ENCODE measurements at places on chromosomes 6 and 20.

DNA sequence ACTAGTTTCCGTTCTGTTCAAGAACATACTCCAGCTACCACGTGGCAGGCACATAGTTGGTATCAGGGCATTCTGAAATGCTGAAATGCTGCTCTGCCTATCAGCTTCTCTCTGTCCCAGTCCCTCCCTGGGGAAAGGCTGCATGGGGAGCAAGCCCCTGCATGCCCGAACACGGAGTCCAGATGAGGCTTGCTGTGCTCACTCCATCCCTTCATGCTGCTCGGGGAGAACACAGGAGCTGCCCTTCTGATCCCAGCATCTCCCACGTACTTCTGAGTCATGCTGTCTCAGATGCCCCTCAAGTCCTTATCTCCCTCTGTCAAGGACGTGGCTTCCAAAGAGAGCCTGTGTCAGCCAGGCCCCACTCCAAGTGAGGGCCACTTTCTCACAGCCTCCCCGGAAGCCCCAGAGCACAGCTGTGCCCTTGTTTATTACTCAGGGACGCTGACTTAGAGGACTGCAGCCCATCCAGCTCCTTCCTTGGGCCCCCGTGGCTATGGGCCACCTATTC lies 29.4 kb downstream of the THBS2 start:
- no peak for DNase-seq

GRCh38 chr6:63316113-63316512 lies 3.7 kb downstream of the LGSN start:
- no peak for DNase-seq

- no peak for DNase-seq
These were observed 16.4 kb downstream of the RANBP9 start for GRCh38 chr6:13695252-13695651.

DNA sequence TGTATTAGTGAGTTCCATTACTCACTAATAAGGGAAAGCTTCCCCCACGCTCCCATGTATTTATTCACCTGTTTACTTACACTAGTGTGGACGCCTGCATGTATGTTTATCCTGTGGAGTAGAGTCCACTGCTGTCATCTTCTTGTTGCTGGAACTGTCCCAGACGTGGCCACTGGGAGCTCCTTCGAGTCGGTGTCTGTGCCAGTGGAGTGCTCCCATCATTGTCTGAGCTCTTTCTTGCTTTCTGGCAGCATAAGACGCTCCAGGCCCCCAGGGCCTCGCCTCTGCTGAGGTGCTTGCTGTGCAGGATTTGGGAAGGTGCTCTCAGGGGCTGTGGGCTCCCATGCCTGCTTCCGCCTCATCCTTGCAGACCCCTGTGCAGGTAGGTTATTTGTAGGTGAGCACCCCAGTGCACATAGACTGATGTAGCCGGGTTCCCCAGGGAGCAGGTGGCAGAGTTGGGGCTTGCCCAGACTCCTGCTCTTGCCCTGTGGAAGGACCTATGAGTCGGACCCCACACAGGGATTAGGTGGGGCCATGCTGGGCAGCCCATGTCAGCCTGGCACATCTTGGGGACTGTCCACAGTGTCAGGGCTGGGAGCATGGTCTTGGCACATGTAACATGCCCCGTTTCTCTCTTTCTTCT lies 16.6 kb downstream of the PHACTR3 start:
- DNase-seq, result peak; percentile 24

- DNase-seq, result no peak
These were observed 39.4 kb downstream of the TOX2 start for GRCh38 chr20:43953919-43954592.

DNA sequence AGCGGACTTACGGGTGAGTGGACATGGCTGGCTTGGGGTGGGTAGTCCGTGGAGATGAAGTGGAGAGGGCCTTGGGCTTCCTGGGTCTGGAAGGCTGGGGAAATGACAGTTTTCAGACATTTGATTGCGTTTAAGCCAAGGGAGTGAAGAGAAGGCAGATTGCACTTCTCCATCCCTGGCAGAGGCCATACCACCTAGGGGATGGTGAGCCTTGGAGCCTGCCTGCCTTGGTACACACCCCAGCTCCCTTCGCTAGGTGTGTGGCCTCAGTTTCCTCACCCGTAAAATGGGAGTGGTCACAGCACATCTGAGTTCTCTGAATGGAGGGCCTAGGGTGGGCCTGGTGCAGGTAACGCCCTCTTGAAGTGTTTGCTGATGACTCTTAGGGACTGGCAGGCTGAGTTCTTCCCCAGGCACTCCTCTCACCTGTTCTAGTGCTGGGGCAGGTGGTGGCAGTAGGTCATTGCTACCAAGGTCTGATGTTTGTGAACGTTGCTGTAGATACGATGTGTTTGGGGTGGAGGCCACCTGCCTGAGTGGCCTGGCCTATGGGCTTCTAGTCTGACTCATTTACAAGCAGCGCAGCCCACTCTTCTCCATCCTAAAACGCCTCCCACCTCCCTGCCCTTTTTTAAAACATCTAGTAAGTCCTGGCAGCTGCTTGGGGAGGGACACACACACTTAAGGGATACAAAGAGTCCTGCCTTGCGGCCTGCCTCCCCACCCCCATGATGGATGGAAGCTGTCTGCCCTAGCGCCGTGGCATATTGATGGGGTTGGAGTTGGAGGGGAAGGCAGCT lies 2.3 kb downstream of the RBM38 start:
- DNase-seq, result no peak

GRCh38 chr6:48817333-48818051 lies 645.6 kb downstream of the MMUT start:
- DNase-seq, result no peak

- no peak for DNase-seq
These were observed 96.3 kb downstream of the PREX1 start for GRCh38 chr20:48731536-48731935.

DNA sequence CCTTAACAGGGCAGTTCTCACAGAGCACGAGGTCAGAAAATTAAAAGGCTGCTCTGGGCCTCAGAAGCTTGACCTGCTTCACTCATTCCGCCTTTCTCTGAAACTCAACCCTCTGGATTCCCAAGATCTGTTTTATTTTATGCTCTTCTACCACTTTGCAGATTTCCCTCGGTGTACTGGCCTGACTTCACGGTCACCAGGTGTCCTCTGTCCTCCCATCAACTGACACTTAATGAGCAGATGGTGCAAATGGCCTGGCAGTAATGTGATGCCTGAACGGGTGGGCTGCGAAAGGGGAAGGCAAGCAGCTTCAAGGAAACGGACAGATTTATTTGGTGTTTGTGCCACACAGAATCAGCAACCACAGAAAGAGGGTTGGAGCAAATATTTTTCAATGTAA lies 169.7 kb upstream of the TFAP2D start:
- no peak for DNase-seq

GRCh38 chr6:21997119-21998037 lies 299.5 kb downstream of the PRL start:
- no peak for DNase-seq

GRCh38 chr6:64732888-64733287 lies 974.1 kb downstream of the EYS start:
- no peak for DNase-seq

DNA sequence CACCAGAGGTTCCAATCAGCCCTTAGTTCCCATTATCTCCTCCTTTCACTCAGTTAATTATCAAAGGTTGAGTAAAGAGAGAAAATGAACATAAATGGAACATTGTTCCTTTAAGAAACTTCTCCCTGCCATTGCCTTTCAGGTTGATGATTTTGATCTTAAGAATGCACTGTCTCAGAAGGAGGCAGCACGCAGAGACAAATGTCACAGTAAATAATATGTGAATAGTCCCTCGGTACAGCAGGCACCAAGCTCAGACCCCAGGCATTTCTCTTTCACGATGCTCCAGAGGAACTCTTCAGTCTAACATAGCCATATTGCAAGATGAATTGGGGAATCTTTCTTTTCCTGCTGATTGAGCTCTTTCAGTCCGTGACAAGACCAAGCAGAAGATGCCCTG lies 435.3 kb upstream of the SPTLC3 start:
- no peak for DNase-seq

- no peak for DNase-seq
These were observed 5.9 kb upstream of the ADRM1 start for GRCh38 chr20:62296724-62297448.

DNA sequence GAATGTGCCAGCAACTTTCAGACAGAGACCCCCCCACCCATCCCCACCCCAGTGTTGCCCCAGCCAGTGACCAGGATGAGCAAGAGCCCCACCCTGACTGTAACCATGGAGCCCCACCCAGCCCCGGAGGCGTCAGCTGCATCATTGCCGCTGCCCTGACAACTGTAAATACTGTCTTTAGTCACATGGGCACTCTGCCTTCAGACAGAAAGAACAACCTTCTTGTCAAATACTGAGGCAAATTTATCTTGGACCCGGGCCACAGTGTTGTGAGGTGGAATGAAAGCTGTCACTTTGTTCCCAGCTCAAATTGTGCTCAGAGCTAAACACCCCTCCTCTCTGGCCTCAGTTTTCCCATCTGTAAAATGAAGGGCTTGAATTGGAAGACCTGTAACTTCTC lies 23.7 kb downstream of the MOCS3 start:
- no peak for DNase-seq

DNA sequence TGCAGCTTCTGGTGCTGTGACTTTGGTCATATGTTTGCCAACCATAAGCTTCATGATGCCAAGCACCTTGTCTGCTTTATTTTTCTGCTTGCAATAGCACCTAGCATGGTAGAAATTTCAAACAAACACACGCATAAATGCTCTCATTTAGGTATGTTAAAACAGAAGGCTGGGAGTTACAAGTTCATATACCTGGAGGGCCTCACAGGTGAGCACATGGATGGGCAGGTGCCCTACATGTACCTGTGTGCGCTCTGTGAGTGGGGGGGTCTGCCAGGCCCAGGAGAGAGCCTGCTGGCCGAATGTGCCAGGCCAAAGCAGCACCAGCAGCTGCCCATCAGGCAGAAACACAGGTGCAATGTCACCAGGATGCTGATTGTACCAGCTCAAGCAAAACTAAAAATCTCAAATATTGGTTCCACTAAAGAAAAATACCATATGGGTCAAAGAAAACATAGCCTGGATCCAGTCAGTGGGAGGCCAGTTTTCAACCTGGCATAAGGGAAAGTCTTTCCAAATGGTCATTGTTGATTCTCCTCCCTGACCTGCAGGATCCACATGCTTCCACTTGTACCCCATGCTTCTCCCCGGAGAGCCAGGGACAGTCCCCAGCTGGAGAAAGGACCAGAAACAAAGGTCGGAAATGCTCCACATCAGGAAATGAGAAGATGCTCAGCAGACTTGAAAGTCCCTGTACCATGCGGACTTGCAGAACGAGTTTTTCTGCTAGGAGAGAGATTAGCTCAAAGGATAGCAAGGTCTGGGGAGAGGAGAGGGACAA lies 7.2 kb upstream of the PFDN4 start:
- no peak for DNase-seq

GRCh38 chr6:34150766-34151165 lies 4.9 kb upstream of the GRM4 start:
- DNase-seq, result no peak

- DNase-seq, result no peak
These were observed 108.2 kb downstream of the THBS2 start for GRCh38 chr6:169145496-169145895.

GRCh38 chr20:34637245-34638038 lies 39.5 kb downstream of the PIGU start:
- DNase-seq, result no peak

- DNase-seq, result no peak
These were observed 902 bp downstream of the SAMHD1 start for GRCh38 chr20:36950414-36951197.

DNA sequence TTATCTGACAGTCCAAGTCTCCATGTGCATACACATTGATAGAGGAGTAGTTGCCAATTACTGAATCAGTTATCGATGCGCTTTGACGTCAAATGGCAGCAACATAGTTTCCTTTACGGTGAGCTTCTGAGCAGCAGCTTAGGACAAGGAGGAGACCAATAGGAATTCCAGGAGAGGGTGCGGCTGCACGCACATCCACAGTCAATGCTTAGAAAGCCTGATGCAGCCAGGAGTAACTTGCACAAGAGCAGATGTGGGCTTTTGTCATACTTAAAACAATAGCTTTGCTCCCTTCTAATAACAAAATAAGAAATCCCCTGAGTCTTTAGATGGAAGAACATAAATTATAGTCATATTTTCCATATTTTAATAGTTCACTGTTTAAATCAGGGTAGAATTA lies 442.1 kb downstream of the BCKDHB start:
- DNase-seq, result no peak

DNA sequence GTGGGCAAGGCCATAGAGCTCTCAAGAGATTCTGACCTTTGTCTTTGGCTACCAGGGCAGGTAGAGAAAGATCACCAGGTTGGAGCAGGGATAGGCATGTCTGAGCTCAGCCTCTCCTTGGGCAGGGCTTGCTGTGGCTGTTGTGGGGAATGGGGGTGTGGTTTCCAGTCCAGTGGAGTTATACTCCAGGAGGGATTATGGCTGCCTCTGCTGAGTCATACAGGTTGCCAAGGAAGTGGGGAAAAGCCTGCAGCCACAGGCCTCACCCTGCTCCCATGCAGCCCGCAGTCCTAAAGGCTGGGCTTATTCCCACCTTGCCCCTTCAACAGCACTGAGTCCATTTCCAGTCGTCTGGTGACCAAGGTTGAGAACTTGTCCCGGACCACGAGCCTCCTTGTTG lies 21.9 kb downstream of the MEP1A start:
- DNase-seq, result no peak

DNA sequence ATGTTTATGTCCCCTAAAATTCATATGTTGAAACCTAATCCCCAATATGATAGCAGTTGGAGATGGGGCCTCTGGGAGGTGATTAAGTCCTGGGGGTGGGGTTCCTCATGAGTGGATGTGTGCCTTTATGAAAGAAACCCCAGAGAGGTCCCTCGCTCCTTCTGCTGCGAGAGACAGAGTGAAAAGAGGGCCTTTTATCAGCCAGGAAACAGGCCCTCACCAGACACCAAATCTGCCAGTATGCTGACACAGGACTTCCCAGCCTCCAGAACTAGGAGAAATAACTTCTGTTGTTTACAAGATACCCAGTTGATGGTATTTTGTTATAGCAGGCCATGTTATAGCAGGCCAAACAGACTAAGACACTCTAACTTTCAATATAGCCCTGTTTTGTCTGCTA lies 100.9 kb upstream of the NFATC2 start:
- DNase-seq, result no peak

DNA sequence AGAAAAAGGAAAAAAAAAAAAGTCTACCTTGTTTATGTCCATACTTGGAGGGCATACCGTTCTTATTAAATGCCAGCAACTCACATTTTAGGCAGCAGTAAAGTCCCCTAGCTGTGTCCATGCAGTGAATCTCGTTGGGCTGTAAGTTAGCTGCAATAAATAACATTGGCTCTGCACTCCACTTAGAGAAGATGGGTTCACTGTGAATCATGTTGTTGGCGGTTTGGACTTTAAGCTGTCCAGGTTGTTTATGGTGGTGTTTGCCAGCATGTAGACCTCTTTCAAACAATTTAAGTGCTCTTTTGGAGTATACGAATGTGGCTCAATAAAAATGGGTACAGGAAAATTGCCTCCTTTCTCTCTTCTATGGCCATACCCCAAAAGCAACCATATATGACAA lies 127.4 kb downstream of the ZNF217 start:
- DNase-seq, result no peak

Data from upper lobe of left lung (tissue), 6 donors.